ENCODE measurements at places on chromosomes 1 and 21.

DNA sequence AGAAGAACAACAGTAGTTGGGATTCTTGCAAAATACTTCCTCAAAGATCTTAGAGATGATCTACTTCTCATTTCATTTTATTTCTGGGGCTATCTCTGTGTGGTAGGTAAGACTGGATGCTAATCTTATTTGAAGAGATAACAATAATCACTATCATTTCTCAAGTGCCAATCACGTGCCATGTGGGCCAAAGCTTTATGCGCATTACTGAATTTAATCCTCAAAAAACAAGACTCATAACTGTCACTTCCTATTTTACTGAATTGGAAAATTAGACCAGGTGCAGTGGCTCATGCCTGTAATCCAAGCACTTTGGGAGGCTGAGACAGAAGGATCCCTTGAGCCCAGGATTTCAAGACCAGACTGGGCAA is 121.7 kb downstream of the KCNN3 start:
- DNase-seq = no peak

- DNase-seq = no peak
These were observed 28.0 kb upstream of the RUNX3 start for GRCh38 chr1:24957808-24958752.

GRCh38 chr1:64830030-64830651 is 85.3 kb downstream of the RAVER2 start:
- DNase-seq = no peak

DNA sequence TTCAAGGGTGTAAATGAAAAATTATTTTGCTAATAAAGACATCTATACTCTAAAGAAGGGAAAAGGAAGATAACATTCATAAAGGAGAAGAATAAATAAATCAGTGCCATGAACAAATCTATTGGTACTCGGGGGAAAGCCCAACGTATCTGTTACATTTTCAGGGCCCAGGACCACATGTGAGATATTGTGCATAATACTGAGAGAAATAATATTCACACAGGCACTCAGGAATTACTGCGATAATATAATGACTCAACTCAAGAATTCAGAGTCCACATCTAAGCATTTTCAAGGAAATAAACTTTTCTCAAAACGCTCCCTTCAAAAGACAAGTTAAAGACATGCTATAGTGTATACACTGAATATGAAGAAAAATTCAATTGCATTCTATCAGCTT is 108.8 kb downstream of the SMYD2 start:
- no peak for DNase-seq

DNA sequence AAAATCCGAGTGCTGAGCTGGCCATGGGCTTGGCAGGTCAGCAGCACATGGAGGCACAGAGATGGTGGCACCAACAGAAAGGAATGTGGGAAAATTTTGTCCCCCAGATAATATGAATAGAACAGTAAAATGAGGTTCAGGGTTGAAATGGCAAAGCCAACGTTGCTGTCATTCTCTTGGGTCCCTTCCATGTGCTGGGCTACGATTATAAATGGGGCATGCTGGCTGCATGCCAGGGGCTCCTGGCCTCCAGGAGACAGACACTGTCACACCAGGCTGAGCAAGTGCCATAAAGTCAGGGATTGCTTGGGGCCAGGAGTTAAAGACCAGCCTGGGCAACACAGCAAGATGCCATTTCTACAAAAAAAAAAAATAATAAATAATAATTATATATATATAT is 77.1 kb downstream of the TOMM20 start:
- DNase-seq = no peak

GRCh38 chr1:74470251-74470650 is 42.2 kb downstream of the LRRC53 start:
- no peak for DNase-seq

DNA sequence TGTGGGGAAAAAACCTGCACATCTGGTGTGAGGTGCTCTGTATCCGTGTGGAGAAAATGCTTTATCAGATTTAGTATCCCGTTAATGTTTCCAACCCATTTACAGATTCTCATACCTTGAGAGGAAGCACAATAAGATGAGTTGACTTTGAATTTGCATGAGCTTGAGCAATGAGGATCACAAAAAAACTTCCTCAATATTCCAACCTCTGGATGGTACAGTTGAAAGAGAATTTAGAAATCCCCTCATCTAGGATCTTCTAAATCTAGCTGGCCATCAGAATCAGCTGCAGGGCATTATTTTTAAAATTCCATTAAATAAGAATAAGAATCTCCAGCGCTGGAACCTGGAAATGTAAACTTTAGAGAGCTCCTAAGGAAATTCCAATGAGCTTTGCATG is 82.5 kb upstream of the NR5A2 start:
- no peak for DNase-seq

GRCh38 chr1:212915245-212916091 is 34.9 kb upstream of the VASH2 start:
- DNase-seq = no peak

- no peak for DNase-seq
These were observed 4.1 kb downstream of the GSTM5 start for GRCh38 chr1:109716121-109716520.

GRCh38 chr1:223720971-223721591 is 8.7 kb downstream of the CAPN2 start:
- DNase-seq = no peak

- DNase-seq = no peak
These were observed 1144.6 kb upstream of the ADGRL2 start for GRCh38 chr1:80656014-80656636.

DNA sequence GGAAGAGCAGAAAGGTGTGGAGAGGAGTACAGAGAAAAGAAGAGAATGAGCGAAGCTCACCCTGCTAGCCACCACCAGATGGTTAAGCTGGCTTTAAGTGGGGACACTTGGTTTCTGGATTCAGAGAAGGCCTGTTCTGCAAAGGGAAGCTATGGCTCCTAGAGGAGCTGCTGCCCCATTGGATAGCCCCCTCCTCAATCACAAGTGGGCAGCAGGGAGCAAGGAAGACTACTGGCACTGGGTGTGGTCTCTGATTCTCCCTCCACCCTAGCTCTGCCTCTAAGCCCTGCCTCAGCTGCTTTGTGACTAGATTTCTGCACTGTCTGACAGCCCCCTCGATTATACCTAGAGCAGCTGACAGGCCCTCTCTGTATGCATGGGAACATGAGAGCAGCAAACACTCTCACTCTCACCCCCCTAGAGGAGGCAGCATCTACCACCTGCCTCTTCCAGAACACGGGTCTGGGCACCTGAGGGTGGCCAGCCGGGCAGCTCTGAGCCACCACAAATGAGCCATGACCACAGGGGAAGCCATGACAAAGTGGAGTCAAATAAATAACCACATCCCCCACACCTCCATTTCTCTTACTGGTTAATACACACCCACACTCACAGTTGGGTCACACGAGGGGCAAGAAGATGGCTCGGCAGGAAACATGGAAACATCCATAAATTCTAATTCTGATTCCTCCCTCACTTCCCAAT is 13.6 kb downstream of the PLEKHA6 start:
- DNase-seq = no peak

DNA sequence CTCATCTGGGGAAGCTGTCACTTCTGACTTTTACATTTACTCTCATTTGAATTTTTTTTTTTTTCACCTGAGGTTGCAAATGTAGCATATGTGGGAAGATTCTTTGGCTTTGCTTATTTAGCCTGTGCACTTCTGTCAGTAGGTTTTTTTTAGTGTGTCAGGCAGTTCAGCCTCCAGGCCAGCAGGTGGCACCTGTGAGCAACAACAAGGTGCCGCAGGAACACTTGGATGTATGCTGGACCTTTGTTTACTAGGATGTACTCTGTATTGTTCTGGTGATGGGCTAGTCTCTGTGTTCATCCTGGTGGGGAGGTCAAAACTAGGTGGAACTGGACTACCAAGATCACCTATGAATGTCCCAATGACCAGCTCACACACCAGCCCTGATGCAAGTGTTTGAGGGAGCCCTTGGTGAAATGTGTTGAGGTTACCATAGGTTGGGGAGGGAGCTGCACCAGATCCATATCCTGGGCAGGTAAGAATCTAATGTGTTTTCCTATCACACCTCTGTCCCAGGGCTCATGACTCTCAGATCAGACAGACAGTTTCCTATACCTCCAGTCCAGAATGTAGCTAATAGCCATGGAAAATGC is 618.2 kb downstream of the BRINP3 start:
- no peak for DNase-seq

DNA sequence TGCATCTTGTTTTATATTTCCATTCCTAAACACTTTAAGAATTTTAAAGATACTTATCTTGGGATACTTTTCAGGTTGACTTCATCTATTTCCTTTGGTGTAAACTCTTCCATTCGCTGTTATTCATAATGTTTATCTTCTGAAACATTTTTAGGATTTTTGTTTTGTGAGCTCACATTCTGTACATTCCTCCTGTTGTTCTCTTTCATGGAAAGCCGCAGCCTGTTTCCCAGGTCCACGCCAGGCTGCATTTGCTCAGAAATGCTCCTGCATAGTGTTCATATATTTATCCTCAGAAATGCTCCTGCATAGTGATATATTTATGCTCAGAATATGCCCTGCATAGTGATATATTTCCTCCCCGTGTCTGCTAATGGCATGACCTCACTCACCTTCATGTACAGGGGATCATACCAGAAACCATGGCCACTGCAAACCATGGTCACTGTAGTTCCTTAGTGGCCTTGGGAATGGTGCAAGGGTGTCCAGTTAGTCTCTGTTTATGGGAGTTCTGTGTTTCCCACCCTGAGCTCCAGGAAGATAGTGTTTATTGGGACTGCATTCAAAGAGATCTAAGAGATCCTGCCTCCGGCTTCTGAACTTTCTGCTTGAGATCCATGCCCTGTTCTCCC is 153.9 kb upstream of the GREM2 start:
- no peak for DNase-seq

- no peak for DNase-seq
These were observed 89.6 kb downstream of the CCDC185 start for GRCh38 chr1:223482766-223483165.

DNA sequence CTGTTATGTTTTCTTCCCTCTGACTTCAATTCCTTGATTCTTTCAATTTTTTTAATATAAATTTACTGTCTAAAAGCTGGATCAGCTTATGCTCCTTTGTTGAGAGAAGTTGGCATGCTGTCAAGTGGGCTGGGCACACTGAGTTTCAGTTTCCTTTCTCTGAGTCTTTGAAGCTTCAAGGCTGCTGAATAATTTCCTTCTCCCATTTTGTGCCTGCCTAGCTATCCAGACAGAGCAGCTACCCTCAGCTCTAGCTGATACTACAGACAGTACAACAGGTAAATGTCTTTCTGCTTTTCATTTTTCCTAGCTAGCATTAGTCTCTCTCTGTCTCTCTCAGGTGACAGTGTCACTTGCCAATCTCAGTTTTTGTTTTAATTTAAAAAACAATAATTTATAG is at the start of gene IFI44:
TSS of gene IFI44 (plus strand) at position 204 of the 400 bp plus-strand sequence. CDS start 365 bp downstream, outside the sequence.
- peak; percentile 66 for DNase-seq

DNA sequence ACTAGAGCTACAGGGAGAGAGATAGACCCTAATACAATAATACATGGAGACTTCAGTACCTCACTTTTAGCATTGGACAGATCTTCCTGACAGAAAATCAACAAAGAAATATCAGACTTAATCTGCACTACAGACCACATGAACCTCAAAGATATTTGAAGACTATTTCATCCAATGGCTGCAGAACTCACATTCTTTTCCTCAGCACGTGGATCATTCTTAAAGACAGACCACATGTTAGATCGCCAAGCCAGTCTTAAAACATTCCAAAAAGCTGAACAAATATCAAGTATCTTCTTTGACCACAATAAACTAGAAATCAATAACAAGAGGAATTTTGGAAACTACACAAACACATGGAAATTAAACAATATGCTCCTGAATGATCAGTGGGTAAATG is 576.0 kb downstream of the KIF26B start:
- no peak for DNase-seq

GRCh38 chr1:11482198-11482597 is 3.2 kb downstream of the DISP3 start:
- no peak for DNase-seq

GRCh38 chr1:116765962-116766361 is 11.7 kb downstream of the CD2 start:
- DNase-seq = no peak

- DNase-seq = no peak
These were observed 43.9 kb upstream of the CNN3 start for GRCh38 chr1:94970783-94971182.

DNA sequence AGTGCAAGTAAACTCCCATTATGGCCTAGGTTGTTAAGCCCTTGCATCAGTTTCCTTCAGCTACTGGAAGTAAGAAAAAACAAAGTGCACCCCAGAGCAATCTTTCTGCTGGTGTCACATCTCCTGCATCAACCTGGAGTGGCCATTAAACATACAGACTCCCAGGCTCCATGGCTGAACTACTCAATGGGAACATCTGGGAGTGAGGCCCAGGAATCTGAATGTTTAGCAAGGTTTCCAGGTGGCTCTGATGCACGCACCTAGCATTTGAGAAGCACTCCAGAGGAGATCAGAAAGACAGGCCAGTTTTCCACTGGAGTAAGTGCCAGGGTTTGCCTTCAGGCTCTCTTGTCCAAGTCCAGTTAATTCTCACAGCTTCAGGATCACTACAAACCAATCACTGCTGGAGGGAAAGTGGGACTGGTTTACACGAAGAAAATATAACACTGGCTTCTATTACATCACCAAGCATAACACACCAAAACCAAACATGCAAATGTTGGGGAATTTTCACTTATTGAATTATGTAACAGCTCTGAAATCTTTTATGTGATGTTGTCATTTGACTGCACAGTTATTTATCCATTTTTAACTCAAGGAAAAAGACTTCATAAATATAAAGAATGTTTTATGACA is 22.3 kb upstream of the ABCA4 start:
- DNase-seq = no peak

- DNase-seq = no peak
These were observed 70.3 kb downstream of the SERINC2 start for GRCh38 chr1:31483012-31483946.

GRCh38 chr1:112722601-112723510 is 7.7 kb upstream of the PPM1J start:
- DNase-seq = no peak

DNA sequence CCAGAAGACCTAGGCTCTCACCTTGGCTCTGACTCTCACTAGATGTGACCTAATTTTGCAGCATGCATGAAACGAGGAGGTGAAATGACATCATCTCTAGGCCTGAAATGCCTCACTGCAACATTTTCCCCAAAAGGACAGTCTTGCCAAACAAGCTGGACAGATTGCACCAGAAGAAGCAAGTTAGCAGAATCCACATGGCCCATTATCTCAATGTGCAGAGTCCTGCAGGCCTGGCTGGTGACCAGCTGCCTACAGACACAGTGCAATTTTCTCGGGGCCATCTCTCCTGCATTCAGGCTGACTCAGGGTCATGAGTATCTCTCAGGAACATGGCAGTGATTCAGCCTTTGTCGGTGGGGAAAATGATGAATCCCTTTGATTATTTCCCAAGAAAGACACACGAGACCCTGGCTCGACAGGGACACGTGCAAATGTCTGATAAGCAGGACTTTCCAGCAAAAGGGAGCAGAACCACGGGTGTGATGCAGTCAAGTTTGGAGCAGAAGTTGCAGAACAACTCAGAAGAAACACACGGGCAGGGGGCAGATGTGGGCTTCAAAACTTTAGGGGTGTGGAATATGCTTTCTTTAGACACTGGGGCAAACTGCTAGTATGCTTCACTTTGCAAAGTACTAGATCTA is 38.7 kb downstream of the TRIM67 start:
- no peak for DNase-seq
